Right cardiac atrium (tissue), 5 donors: ENCODE measurements at places on chromosomes 3 and 15. TPM values are rescaled to one million over a fixed set of nuclear protein-coding genes. Genes with fewer than 3 reads are reported as not detected.

GOLGA8M gene
- 3.0 TPM for total RNA-seq

DNA sequence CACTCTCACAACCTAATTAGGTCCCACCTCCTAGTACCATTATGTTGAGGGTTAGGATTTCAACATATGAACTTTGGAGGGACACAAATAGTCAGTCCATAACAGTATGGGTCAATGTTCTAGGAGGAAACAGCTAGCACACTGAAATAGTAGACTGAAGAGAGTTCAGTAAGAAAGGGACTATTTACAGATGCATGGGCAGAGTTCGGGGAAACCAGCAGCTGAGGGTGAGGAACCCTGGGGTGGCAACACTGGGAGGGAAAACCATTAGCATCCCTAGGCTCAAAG is 78.0 kb upstream of the PXYLP1 start:
- no peak for DNase-seq

- DNase-seq: peak; percentile 89
These were observed 71.1 kb downstream of the DNAJB8 start for GRCh38 chr3:128395500-128396162.

GRCh38 chr3:184133840-184134745 is 1.1 kb upstream of the EIF2B5 start:
- DNase-seq: peak; percentile 93

ARHGEF26 gene
- total RNA-seq: 7.5 TPM

- DNase-seq: no peak
These were observed 45.0 kb downstream of the LSM3 start for GRCh38 chr3:14223595-14223994.

OR4F6 gene
- total RNA-seq: not detected

GRK7 gene
- total RNA-seq: not detected

ACTRT3 gene
- total RNA-seq: 2.4 TPM

DNA sequence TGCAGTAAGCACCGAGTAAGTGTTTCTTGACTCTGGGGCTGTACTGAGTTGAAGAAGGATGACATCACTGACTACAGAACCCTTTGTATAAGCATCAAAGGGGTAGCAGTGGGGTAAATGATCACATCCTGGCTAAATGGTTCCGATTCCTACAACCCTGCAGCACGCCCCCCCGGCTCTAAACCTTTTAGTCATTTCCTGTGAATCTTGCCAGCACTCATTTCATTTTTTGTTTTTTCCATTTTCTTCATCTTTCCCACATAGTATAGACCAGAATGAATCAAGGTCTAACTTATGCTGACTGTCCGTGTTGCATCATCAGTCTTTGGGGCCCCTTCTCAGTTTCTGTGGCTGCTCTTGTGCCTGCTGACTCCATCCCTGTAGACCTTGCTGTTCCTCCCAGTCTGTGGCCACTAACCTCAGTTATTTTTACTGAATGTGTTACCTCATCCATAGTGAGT is 383.1 kb upstream of the TPRG1 start:
- DNase-seq: no peak

- peak; percentile 37 for DNase-seq
These were observed 199.1 kb downstream of the SI start for GRCh38 chr3:164879201-164879600.

GRCh38 chr15:59609730-59610712 is 1.6 kb upstream of the GCNT3 start:
- no peak for DNase-seq

HACL1 gene
- total RNA-seq: 16.8 TPM
